ENCODE measurements at places on chromosomes 2 and 18.
A peak's percentile ranks its signal among the peaks of the same experiment; 100 is the strongest.

- DNase-seq, result no peak
Observed at GRCh38 chr2:57941816-57942215, 104.8 kb upstream of the VRK2 start.

GRCh38 chr2:200081236-200081635, 125.9 kb downstream of the MAIP1 start:
- DNase-seq, result no peak

DNA sequence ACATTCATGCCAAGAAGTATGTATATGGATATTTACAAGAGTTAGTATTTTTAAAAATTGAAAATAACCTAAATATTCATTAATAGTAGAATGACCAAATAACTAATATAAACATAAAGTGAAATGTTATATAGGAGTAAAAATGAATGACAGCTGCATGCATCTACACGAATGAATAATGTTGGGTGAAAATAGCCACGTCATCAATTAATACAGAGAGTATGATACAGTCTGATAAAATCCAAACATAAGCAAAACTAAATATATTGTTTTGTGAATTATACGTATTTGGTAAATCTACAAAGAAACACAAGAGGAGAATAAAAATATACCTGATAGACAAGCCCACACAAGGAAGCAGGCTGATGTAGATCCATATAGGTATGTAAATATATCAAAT, 24.5 kb downstream of the ZC3H8 start:
- no peak for DNase-seq

DNA sequence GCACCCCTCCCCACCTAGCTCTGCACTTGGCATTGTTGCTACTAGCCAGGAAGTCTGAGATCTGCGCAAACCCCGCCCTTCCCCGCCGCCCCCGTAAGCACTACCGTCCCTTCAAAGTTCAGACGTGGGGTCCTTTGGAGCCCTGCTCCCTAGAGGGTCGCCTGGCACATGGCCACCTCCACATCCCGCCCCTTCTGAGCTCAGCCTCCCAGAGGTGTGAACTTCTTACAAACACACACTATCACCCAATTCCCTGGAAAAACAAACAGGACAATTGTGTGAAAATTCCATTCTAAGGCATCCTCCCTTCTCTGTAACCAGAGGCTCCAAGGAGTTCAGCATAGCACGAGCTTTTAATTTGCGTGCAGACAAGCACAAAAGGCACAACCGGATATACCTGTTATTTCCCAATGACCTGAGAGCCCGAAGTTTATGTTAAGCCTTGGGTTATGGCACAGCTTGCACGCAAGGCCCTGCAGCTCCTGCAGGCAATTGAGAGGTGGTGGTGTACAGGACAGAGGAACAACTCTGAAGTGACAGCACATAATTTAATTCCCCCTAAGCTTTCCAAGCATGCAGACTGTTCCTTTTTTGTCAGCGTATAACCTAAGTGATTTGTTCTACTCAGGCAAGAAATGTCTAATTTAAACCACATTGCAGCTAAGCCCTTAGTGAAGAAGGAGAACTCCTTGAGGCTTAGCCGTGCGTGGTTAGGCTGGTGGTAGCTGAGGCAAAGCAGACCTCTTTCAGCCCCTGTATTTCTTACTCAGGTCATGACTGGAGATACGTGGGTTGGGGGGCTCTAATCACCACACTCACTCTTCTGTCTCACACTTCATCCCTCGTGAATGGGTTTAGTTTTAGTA, 20.3 kb upstream of the CYP1B1 start:
- DNase-seq, result peak; percentile 82

GRCh38 chr2:65450393-65450792, 18.0 kb upstream of the SPRED2 start:
- DNase-seq, result no peak
